ENCODE measurements at places on chromosomes 5 and 9. TPM values are rescaled to one million over a fixed set of nuclear protein-coding genes. Genes with fewer than 3 reads are reported as not detected.

Gene HAND1
- not detected for total RNA-seq

Gene ARHGEF37
- total RNA-seq, result 13.3 TPM

Gene KLHL3
- total RNA-seq, result 6.8 TPM

Gene DBH
- total RNA-seq, result not detected

Gene TLE1
- total RNA-seq, result 19.2 TPM

Gene GPRIN1
- total RNA-seq, result 1.4 TPM

Gene CSF1R
- total RNA-seq, result 48.7 TPM

Gene SPATA31C1
- total RNA-seq, result not detected

Gene SHOC1
- total RNA-seq, result not detected

Gene BAAT
- total RNA-seq, result 1.0 TPM

Gene PCDHB12
- 2.8 TPM for total RNA-seq

Gene PCDHB11
- total RNA-seq, result 2.0 TPM

Gene IL33
- 64.8 TPM for total RNA-seq

Gene ELOVL7
- total RNA-seq, result 8.2 TPM

Gene FOXD4L6
- not detected for total RNA-seq

Gene CCDC187
- total RNA-seq, result 0.09 TPM

Gene CCDC180
- total RNA-seq, result 4.0 TPM

Gene TRIM14
- 38.7 TPM for total RNA-seq

Gene ZNF300
- total RNA-seq, result 1.8 TPM

Gene GPX8
- 9.5 TPM for total RNA-seq

Gene IRX2
- 56.4 TPM for total RNA-seq

Gene PCDHGA5
- total RNA-seq, result 3.5 TPM

Gene RMRP
- 30,828 TPM for total RNA-seq
